ENCODE measurements at places on chromosomes 6 and 20. TPM values are rescaled to one million over a fixed set of nuclear protein-coding genes. Genes with fewer than 3 reads are reported as not detected.

Gene SIRPB1
- total RNA-seq, result 1.4 TPM

Gene PRDM13
- not detected for total RNA-seq

Gene SMOC2
- not detected for total RNA-seq

Gene MANEA
- total RNA-seq, result 23.0 TPM

Gene MCM8
- 34.6 TPM for total RNA-seq

Gene ADAM33
- not detected for total RNA-seq

Gene TRIM40
- total RNA-seq, result not detected

Gene LY6G6C
- total RNA-seq, result not detected

Gene RNF182
- not detected for total RNA-seq

Measured in activated CD8-positive, alpha-beta memory T cell treated with anti-CD3 and anti-CD28 coated beads for 36 hours (primary cell).